Subcutaneous preadipocyte (primary cell): ENCODE measurements at places on chromosomes 7 and 10. TPM values are rescaled to one million over a fixed set of nuclear protein-coding genes. Genes with fewer than 3 reads are reported as not detected.

COL1A2 gene
- 1,111 and 1,947 TPM in 2 replicates for total RNA-seq

CNPY1 gene
- total RNA-seq = not detected in 2 replicates

UCN3 gene
- not detected in 2 replicates for total RNA-seq

RPEL1 gene
- 0.37 TPM in 1 of 2 replicates, not detected in the other for total RNA-seq

VAX1 gene
- not detected in 2 replicates for total RNA-seq

FOXP2 gene
- 8.8 and 11.8 TPM in 2 replicates for total RNA-seq

C10orf105 gene
- total RNA-seq = under 0.01 and 0.20 TPM in 2 replicates

CYP3A4 gene
- total RNA-seq = not detected in 2 replicates

SCRN1 gene
- total RNA-seq = 50.3 and 69.0 TPM in 2 replicates

NPSR1 gene
- not detected in 2 replicates for total RNA-seq

PCGF5 gene
- 23.1 and 23.3 TPM in 2 replicates for total RNA-seq

ARMC3 gene
- not detected in 2 replicates for total RNA-seq

SPDYE5 gene
- not detected in 2 replicates for total RNA-seq

COL13A1 gene
- 1.1 and 4.3 TPM in 2 replicates for total RNA-seq

PROSER2 gene
- 1.5 and 3.3 TPM in 2 replicates for total RNA-seq

AKR1C8 gene
- total RNA-seq = not detected in 2 replicates

PAPSS2 gene
- total RNA-seq = 57.9 and 62.1 TPM in 2 replicates

LIPK gene
- total RNA-seq = not detected in 2 replicates

OR13A1 gene
- total RNA-seq = not detected in 2 replicates

MBL2 gene
- total RNA-seq = not detected in 2 replicates

ZNF425 gene
- total RNA-seq = 1.6 and 2.2 TPM in 2 replicates

LLCFC1 gene
- not detected in 2 replicates for total RNA-seq
